Transverse colon (tissue), 4 donors: ENCODE measurements at places on chromosomes 5 and 9. TPM values are rescaled to one million over a fixed set of nuclear protein-coding genes. Genes with fewer than 3 reads are reported as not detected.
A peak's percentile ranks its signal among the peaks of the same experiment; 100 is the strongest.

GRCh38 chr9:124680714-124681390 is 90.3 kb downstream of the NR6A1 start:
- DNase-seq, result no peak

- no peak for DNase-seq
Observed at GRCh38 chr5:146081556-146081955, 23.8 kb downstream of the PLAC8L1 start.

DNA sequence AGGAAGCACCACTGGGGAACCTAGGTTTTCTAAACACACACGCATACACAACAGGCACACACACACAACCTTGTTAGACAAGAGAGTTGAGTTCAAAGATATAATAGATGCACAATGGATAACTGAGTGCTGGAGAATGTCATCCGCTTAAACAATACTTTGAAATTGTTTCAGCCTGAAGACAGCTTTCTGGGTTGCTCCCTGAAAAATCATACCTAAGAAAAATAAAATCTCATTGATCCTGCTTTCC is 126.1 kb downstream of the TMEM161B start:
- no peak for DNase-seq

- no peak for DNase-seq
Observed at GRCh38 chr5:93378073-93378472, 202.9 kb downstream of the NR2F1-AS1 start.

- DNase-seq, result no peak
Observed at GRCh38 chr9:113005777-113006176, 6.2 kb downstream of the ZNF883 start.

- DNase-seq, result no peak
Observed at GRCh38 chr5:119118000-119118399, 47.1 kb downstream of the DMXL1 start.

DNA sequence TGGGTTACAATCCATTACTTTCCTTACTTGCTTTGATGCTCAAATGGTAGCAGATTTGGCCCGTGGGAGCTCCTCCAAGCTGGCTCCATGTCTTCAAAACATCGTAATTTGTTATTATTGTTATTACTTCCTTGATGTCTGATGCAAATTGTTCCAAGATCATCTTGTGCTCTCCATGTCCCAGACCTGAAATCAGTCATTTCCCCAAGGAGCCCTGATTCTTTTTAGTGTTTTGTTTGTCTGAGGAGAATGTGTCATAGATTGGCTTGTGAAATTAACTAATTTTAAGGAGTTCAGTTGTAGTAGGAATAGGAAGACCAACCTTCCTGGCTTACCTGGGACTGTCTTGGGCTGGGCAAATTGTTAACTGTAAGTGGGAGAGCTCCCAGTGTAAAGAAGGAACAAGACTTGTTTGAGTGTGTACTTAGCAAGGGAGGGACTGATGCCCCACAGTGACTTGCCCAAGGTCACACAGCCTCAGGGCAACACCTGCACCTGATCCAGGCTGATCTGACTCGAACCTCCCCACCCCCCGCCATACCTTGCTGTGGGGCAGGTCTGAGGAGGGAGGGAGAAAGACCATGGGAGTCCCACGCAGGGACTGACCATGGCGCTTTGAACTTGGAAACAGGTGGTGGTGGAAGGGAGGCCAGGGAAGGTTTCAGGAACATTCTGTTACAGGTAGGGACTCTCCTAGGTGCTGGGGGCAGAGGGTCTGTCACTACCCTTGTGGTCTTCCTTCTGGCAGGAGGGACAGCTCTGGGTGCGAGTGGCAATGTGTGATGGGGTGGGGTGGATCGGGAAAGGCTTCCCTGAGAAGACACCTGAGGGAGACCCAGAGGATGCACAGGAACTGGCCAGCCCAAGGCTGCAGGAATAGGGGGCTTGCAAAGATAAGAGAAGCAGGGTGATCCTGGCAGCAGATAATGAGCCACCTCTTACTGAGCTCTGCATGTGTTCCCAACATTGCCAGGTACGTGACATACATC is 2.7 kb upstream of the BICD2 start:
- no peak for DNase-seq

GRCh38 chr5:321230-321725 is at the start of gene AHRR:
Gene AHRR, plus strand, starts transcription at chr5:321714. Its CDS starts 22,189 bp downstream, at chr5:343903.
- DNase-seq, result peak; percentile 72

DNA sequence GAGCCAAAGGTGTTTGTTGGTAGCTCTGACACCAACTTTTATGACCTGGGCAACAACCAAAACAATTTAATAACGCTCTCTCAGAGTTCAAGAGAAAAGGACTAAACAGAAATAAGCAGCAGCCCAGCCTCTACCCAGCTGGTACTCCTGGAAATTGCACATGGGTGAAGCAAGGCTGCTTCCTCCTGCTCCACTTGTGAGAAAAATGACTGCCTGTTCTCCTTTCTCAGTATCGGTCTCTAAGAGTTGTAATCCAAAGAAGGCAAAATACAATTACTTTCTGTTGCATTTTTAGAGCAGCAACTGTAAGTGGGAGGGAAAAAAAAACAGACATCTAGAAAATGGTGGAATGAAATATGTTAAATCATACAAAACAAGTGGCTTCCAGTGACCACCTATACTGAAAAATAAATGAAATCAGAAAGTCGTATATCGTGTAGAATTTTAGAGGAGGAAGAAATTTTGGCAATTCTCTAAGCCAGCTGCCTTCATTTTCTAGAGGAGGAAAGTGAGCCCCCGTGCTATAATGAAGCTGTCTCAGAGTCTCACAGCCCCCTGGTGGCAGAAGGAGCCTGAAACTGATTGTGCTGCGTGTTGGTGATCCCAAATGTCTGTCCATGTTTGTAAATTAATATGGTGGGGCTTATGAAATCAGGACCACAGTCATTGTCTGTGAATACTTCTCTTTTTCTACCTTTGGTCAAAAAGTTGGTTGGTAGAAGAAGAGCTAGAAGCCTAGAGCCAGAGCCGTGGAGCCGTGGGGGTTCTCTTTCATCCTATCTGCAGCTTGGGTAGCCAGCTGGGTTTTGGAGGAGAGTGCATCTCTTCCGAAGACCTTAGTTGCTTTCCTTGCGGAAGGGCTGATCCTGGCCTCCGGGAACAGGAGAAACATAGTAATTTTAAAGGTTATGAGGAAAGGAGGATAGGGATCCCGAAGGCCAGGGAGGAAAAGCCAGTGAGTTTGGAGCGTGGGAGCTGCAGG is 139.9 kb downstream of the PIP5K1B start:
- peak; percentile 51 for DNase-seq

- no peak for DNase-seq
Observed at GRCh38 chr9:136020671-136021070, 59.5 kb upstream of the UBAC1 start.

- DNase-seq, result no peak
Observed at GRCh38 chr5:150085950-150086715, at the start of gene CSF1R. Gene CSF1R, minus strand, starts transcription at chr5:150086554. Its CDS starts 127 bp downstream, at chr5:150086427.

DNA sequence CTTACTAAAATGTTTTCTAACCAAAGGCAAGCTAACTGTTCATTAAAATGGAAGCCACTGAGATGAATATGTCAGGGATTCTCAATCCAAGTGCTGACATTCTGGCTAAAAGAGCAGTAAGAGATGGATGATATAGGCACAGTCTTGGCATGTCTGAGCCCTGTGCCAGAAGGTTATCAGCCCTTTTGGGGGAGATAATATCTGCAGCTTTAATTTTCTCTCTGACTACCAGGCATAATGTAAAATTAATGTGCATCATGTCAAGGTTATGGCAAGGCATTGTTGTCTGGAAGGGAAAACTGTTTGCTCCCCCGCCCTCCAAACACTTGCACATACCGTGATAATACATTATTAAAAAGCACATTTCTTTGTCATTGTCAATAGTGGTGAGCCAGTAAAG is 609.8 kb downstream of the ZNF608 start:
- no peak for DNase-seq

DNA sequence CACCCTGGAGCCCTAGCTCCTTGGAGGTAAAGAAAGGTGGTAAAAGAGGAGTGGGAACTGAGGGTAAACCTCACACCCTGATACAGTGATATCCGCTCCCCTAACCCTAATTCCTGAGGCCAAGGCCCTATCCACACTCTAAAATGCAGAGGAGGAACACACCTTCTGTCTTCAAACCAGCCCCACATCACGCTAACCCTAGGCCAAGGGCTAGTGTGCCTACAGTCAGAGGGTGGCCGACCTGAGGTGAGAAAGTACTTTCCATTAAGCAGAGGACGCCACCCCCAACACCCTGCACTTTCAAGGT is 590 bp downstream of the HDAC3 start:
- no peak for DNase-seq

GRCh38 chr5:176901260-176902101 is 2.3 kb upstream of the HK3 start:
- no peak for DNase-seq

- DNase-seq, result no peak
Observed at GRCh38 chr5:109987970-109988369, 298.2 kb downstream of the MAN2A1 start.

DNA sequence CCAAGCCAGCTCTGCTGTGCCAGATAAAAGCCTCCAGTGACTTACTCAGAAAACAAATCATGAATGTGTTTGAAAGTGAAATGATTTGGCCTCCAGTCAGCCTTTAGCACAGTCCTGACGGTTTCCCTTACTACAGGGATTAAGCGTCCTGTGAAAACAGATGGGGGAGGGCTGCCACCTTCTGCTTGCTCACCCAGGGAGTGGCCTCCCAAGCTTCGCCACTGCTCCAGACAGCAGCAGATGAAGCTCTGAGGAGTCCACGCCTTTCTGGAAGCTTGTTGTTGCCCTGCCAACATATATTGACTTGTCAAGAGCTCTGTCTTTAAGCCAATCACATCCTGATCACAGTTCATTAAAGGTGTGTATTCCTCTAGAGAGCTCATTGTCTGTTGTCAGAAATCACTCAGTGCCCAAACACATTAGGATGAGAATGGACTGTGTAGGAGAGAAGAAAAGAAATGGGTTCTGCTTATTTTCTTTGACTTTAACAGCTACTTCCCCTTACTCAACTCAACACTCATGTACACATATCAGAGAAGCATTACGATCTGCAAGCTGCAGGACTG is 4.9 kb upstream of the FYB1 start:
- peak; percentile 82 for DNase-seq

DNA sequence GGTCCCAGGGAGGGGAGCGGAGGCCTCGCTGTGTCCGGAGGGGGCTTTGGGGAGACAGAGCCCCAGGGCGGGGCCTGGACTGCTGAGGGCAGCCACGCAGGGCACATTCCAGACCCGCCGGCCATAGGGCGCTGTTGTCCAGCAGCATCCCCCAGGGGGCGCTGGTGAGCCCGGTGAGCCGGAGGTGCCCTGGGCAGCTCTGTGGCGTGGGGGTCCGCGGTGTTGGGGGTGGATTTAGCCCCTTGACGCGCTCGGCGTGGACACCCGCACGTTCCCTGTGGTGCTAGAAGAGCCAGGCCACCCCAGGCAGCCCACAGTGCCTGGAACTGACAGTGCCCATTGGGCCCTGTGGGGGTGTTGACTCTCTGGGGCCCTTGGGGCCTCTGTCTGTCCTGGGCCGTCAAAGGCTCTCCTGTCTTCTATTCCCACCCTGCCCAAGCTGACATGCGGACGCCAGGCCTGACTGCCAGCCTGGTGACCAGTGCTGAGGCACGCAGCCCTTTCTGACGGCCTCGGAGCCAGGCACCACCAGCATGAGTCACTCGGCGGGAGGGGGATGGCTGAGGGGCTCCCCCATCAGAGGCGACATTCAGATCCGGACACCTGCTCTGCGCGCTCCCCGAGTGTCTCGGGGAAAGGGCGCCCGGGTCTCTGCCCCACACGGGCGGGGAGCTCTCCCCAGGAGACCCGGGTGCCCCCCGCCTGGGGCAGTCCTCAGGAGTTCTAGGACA is 23.9 kb downstream of the TPPP start:
- peak; percentile 49 for DNase-seq

DNA sequence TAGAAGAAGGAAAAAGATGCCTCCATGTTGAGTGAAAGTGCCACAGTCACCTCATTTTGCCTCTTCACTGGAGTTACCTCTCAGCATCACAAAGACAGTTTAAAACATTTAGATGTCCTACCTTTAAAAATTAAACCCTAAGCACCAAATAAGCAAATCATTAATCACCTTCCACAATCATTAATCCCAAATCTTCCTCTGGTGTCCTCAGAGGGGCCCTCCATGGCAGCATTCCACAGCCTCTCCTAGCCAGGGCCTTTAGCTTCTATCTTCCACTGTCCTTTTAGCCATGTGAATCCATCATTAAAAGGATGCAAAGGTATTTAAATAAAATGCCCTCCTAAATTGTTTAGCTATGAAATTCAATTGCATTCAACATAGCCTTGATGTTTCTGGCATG is 310.8 kb downstream of the PDE4D start:
- DNase-seq, result no peak

INSL6 gene
- total RNA-seq, result not detected

KIF2A gene
- 38.6 TPM for total RNA-seq

GMCL2 gene
- not detected for total RNA-seq

PCDHAC2 gene
- total RNA-seq, result not detected

ANKRD31 gene
- total RNA-seq, result not detected

ABCA1 gene
- total RNA-seq, result 67.3 TPM

FOXD4L3 gene
- total RNA-seq, result not detected
